ENCODE measurements at places on chromosomes 6 and 20.

GRCh38 chr6:152598901-152599537 lies 38.1 kb downstream of the SYNE1 start:
- DNase-seq: no peak

- DNase-seq: no peak
Measured at GRCh38 chr6:82963191-82963925, 102.3 kb downstream of the UBE3D start.

DNA sequence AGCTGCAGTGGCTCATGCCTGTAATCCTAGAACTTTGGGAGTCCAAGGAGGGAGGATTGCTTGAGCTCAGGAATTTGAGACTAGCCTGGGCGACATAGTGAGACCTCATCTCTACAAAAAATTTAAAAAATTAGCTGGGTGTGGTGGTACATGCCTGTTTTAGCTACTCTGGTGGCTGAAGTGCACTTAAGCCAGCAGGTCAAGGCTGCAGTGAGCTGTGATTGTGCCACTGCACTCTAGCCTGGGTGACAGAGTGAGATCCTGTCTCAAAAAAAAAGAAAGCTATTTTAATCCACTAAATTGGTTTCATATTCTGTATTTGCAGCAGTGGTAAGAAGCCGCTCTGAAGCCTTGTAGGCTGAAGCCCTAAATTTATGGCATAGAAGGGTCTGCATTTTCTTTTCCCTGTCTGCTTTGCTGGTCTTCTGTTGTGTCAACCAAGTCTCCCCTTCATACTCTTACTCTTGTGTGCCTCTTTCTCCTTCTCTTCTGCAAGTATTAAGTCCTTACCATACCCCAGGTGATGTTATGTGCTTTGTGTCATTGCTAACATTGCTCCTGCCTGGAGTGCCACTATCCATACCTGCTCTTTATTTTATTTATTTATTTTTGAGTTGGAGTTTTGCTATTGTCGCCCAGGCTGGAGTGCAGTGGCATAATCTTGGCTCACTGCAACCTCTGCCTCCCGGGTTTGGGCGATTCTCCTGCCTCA lies 70.9 kb downstream of the MYO6 start:
- no peak for DNase-seq

DNA sequence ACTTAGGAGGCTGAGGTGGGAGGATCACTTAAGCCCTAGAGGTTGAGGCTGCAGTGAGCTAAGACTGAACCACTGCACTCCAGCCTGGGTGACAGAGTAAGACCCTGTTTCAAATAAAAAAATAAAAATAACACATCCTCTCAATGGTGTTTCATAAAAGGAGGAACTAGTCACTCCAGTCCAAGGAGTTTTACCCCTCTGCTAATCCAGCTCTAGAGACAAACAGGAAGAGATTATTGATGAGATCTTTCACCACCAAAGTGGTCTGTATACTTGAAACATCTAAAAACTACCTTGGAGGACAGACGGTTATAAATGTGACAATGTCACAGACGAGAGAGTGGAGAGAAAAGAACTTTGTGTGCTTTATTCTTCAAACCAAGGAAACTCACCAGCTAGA lies 58.2 kb downstream of the PIGU start:
- no peak for DNase-seq
